ENCODE measurements at places on chromosomes 3 and 15.

DNA sequence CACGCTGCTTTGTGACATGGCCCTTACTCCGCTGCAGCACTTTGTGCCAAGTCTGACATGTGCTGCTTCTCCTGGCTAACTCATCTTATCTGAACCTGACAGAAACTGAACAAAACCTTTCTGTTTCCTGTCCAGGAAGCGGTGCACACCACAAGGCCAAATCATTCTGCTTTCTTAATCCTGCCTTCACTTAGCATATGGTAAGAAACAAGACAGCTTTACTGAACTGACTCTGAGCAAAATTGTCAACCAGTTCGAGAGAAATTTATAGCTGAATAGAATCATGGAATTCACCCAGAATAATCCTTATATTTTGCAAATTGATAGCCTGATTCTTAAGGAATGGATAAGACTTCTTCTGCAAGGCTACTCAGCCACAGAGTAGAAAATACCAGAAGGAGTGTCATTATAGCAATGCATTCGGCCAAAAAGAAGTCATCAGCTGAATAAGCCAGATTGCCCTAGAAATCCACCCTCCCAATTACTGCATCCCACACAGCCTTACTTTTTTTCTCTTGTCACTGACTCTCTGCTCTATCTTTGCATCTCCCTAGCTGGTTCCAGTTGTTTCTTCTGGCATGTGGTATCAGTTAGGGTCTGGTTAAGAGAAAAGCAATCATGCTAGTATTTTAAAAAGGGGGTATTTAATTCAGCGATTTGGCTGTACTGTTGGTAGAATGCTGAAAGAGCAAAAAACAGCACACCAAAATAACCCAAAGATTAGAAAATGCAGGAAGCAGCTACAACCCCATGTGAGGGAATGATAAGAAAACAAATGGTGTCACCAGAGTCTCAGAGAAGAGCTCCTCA is 41.6 kb upstream of the STRIT1 start:
- no peak for DNase-seq

DNA sequence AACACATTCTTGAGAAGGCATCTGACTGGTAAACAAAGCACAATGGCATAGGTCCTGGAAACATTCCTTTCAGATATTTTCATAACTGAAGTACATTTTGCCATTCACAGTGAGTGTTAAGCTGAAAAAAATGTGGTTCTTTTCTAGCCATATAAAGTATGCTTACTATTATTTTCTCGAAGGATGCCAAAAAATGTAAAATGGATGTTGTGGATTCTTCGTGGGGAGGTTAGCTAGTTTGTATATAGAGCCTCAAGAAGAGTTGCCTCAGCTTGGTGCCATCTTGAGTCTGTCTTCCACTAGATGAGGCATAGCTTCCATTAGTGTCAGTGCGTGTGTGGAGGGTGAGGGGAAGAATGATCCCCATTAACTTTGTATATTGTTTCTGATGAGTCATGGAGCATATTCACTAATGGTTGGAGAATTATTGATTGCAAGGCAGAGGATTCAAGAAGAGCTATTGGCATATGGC is 4.1 kb downstream of the MBNL1 start:
- DNase-seq = peak; percentile 35

GRCh38 chr15:33460166-33460805 is 149.5 kb downstream of the RYR3 start:
- no peak for DNase-seq

GRCh38 chr3:55511895-55512570 is 24.9 kb upstream of the WNT5A start:
- DNase-seq = peak; percentile 36

DNA sequence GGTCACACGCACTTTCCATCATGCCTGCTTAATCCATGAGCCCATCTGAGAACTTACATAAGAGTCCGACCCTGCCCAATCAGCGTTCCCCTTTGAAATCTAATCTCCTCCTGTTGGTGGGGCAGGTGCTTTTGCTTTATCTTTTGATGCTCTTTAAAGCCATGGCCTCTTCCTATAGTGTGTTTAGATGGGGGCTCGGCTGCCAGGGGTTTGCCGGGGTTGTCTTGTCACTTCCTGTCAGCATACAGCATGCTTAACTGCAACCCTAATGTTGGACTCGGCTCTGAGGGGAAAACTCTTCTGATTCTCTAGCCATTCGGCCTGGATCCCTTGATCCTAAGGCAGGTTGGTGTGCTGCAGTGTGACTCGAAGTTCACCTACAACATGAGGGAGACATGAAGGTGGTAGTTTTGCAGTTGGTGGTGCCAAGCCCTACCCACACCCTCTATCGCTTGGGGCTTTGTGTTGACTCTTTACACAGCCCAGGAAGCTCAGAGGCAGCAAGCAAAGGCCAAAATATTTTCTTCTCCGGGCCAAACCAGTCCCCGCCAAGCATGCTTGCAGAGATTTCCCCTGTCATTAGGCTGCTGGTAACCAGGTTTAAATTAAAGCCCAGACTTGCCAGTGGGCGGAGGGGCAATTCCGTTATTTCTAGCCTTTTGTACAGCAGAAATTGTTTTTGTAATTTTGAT is 218.7 kb downstream of the FEZF2 start:
- DNase-seq = no peak

- DNase-seq = peak; percentile 61
Measured at GRCh38 chr15:57732526-57733331, 26.2 kb downstream of the POLR2M start.

- DNase-seq = peak; percentile 19
Measured at GRCh38 chr3:134707908-134708597, 57.2 kb upstream of the KY start.

DNA sequence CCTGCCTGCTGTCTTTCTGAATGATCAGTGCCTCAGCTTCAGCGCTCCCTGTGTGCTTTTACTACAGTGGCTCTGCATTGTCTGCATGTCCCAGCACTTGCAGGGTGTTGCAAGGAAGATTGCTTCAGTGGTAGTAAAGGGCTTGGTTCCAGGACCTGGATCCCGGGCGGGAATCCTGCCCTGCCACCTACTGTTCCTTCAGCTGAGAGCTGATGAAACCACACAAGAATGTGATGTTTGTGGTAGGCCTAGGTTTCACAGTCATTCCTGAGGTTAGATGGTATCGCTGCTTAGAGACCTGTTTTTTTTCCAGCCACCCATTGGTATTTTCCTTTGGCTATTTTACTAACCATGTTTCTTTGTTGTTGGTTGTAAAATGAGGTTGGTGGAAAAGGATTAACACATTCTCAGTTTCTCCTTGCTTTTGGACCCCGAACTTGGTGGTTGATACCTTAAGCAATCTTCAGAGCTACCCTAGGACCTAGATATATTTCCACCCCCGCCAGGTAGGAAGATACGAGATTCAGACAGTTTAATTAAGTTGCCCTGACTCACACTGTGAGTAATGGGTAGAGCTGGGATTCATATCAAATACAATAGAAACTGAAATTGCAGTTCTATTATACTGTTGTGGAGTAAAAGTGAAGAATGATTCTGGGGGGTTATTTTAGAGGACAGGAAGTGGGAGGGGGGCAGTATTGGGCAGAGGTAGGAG is 11.4 kb downstream of the GPR87 start:
- DNase-seq = peak; percentile 85

DNA sequence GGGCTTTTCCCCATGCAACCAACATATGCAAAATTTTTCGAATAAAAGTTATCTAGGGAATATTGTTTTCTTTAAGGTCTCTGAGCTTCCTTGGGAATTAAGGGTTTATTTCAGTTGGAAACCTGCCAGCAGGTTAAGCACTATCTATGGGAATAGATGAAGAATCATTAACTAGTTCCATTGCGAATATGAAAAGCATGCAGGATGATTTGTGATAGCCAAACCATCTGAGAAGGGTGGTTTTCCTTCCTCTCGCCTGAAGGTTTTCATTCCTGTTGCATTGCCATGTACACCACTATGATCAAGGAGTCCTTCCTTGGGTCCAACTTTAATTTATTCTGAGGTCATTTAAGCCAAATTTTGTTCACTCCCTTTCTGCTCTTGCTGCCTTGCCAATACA is 184.9 kb downstream of the NR2F2 start:
- no peak for DNase-seq

GRCh38 chr15:62498712-62499111 is 333.6 kb upstream of the C2CD4B start:
- DNase-seq = no peak

GRCh38 chr3:143228405-143228804 is 108.8 kb downstream of the CHST2 start:
- no peak for DNase-seq

- peak; percentile 66 for DNase-seq
Measured at GRCh38 chr15:39213385-39213840, 367.5 kb upstream of the THBS1 start.

DNA sequence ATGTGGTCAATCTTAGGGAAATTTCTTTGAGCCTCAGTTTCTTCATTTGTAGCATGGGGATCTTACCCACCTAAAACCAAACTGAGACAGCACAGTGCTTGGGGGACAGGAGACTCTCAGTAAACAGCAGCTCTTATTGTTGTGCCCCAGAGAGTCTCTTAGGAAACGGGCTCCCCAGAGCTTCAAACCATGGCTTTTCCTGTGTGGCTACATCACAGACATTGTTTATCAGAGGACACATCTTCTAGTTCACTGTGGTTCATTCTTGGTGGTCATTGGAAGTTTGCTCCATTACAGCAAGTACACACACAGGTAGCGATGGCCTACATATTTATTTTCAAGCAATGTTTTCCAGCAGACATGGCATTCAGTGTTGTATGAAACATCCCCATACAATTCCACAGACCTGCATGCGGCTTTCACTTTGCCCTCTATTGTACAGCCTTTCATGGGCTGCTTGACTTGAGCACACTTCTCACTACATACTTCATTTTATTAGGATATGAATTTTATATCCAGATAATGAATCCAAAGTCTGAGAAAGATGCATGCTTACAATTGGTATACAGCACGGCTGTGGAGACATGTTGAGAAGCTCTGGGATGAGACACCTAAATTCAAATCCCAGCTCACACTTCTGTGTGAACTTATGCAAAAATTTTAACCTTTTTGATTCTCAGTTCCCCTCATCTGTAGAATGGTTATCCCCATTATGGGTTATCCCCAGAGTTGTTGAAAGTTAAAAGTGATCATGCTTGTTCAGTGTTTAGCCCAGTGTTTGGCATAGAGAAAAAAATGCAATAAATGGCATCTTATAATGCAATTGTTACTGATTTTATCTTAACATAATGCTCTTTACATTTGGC is 84.8 kb upstream of the ICE2 start:
- DNase-seq = no peak
